Activated CD4-positive, alpha-beta memory T cell treated with anti-CD3 and anti-CD28 coated beads, Interleukin-2, amount 10 ng/mL, durations not matched to agents 7 days and 5 days (primary cell): ENCODE measurements at places on chromosomes 4 and X. TPM values are rescaled to one million over a fixed set of nuclear protein-coding genes. Genes with fewer than 3 reads are reported as not detected.

MAGEA4 gene
- not detected for total RNA-seq

EVC gene
- 4.7 TPM for total RNA-seq

GRCh38 chr4:38411092-38411491 is 252.9 kb upstream of the KLF3 start:
- H3K36me3 ChIP-seq, result no peaks in the 10 kb centered on the region
- H3K4me3 ChIP-seq, result no peak overlapping the region
- DNase-seq, result no peak
- H3K4me1 ChIP-seq, result no peaks in the 10 kb centered on the region
- peaks cover 2% of the 10 kb centered on the region for H3K27me3 ChIP-seq

DNA sequence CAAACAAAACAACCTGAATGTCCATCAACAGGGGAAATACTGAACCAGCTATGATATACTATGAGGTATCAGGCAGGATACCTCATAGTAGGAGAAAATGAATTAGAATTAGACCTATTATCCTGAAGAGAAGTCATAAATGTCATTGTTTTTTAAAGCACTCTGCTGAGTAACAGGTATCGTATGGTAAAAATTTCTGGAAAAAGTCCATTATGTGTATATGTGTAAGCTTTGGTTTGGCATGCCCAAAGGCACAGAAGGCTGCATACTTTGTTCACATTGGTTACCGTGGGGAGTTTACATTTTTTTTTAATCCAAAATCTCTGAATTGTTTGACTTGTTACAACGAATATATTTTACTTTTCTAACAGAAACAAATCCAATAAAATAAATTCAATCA is 70.5 kb downstream of the RPS3A start:
- no peak for DNase-seq
- H3K4me3 ChIP-seq, result no peak overlapping the region
- H3K4me1 ChIP-seq, result no peaks in the 10 kb centered on the region
- peaks cover 11% of the 10 kb centered on the region for H3K27me3 ChIP-seq

MAGEA11 gene
- total RNA-seq, result not detected
